ENCODE measurements at places on chromosomes 4 and X. TPM values are rescaled to one million over a fixed set of nuclear protein-coding genes. Genes with fewer than 3 reads are reported as not detected.

GRIA3 gene
- total RNA-seq: not detected

FHDC1 gene
- total RNA-seq: 4.7 TPM

GAGE12J gene
- total RNA-seq: not detected

GSX2 gene
- not detected for total RNA-seq

SFRP2 gene
- total RNA-seq: 9.8 TPM

GUCY1A1 gene
- 171 TPM for total RNA-seq

PPARGC1A gene
- 0.11 TPM for total RNA-seq

LEF1 gene
- total RNA-seq: not detected

RHOH gene
- total RNA-seq: 1.2 TPM

PTPN13 gene
- 7.9 TPM for total RNA-seq

GLRA2 gene
- not detected for total RNA-seq

OCIAD2 gene
- total RNA-seq: 68.3 TPM

SPATA4 gene
- not detected for total RNA-seq

LRIT3 gene
- not detected for total RNA-seq

GLUD2 gene
- total RNA-seq: 0.54 TPM

EDA2R gene
- 35.0 TPM for total RNA-seq

UGT2B15 gene
- total RNA-seq: not detected

PCDH18 gene
- total RNA-seq: 0.87 TPM

DGKK gene
- total RNA-seq: not detected

CT45A10 gene
- total RNA-seq: not detected

SLC9B2 gene
- 11.8 TPM for total RNA-seq

TEX13D gene
- not detected for total RNA-seq
